ENCODE measurements at places on chromosomes 2 and 18.

DNA sequence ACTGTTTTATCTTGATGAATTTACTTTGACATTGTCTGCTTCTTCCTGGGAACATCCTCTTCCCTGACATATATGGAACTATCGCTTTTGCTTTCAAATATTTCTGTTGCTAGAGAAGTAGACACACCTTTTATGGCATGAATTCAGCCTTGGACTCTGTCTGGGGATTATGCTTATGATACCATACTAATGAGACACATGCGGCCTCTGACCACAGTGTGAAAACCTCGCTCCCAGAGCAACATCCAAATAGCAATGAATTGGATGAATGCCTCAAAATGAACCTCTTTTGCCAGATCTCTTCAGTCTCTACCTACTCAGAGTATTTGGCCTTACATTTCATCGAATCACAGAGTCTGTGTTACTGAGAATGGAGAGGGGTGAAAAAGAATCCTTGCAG is 70.9 kb downstream of the PIEZO2 start:
- H3K27ac ChIP-seq = no peak overlapping the region
- no peaks in the 10 kb centered on the region for H3K27me3 ChIP-seq
- DNase-seq = no peak
- no peak overlapping the region for H3K4me3 ChIP-seq

- H3K27me3 ChIP-seq = no peaks in the 10 kb centered on the region
- H3K27ac ChIP-seq = no peak overlapping the region
- DNase-seq = no peak
- H3K36me3 ChIP-seq = no peaks in the 10 kb centered on the region
- no peak overlapping the region for H3K4me3 ChIP-seq
Observed at GRCh38 chr2:16755442-16755841, 89.8 kb upstream of the CYRIA start.

- no peak overlapping the region for H3K27ac ChIP-seq
- peaks cover 8% of the 10 kb centered on the region for H3K36me3 ChIP-seq
- DNase-seq = no peak
Observed at GRCh38 chr18:5464251-5464650, 79.5 kb downstream of the EPB41L3 start.

DNA sequence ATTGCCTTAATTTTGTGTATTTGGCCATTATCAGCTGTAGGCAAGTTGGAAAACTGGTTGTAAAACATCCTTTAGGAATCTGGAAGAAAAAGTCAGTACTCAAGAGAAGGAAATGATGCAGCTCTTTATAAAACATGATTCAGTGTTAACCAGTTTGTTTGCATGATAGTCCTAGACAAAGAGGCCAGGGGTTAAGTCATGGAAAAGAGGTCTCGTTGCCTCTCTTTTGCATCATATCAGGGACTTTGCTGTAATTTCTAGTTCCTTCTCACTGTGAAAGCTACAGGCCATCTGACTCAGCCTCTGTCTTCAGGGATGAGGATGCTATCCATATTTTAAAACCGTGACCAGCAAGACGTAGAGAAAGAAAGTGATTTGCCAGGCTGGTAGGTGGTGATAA is 38.0 kb downstream of the NPAS2 start:
- H3K27me3 ChIP-seq = no peaks in the 10 kb centered on the region
- no peaks in the 10 kb centered on the region for H3K4me1 ChIP-seq
- DNase-seq = no peak
- no peak overlapping the region for H3K4me3 ChIP-seq
- no peaks in the 10 kb centered on the region for H3K36me3 ChIP-seq

GRCh38 chr2:627340-627709 is 49.9 kb downstream of the TMEM18 start:
- H3K27ac ChIP-seq = no peak overlapping the region
- H3K4me1 ChIP-seq = peaks cover 19% of the 10 kb centered on the region
- H3K36me3 ChIP-seq = no peaks in the 10 kb centered on the region
- no peak overlapping the region for H3K4me3 ChIP-seq
- DNase-seq = no peak
- no peaks in the 10 kb centered on the region for H3K27me3 ChIP-seq

DNA sequence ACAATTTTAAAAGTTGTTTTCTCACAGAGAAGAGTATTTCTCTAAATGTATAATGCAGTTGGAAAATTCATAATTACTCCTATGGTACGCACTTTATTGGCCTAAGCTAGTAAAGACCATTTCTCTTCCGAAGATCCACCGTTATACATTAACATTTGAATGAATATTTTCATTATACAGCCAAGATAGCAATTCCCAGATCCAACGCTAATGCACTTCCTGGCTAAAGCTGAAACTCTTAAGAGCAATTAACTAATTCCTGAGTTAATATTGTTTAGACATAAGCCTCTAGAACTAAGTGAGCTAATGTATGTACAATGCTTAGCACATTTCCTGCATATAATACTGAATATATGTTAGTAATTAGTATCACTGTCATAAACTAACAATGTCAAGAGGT is 56.2 kb downstream of the PDK1 start:
- H3K27me3 ChIP-seq = no peaks in the 10 kb centered on the region
- H3K27ac ChIP-seq = no peak overlapping the region
- no peak overlapping the region for H3K4me3 ChIP-seq
- peaks cover 4% of the 10 kb centered on the region for H3K36me3 ChIP-seq
- H3K4me1 ChIP-seq = no peaks in the 10 kb centered on the region

- H3K4me1 ChIP-seq = peaks cover 11% of the 10 kb centered on the region
- DNase-seq = no peak
- no peak overlapping the region for H3K27ac ChIP-seq
- H3K36me3 ChIP-seq = no peaks in the 10 kb centered on the region
- H3K27me3 ChIP-seq = no peaks in the 10 kb centered on the region
- no peak overlapping the region for H3K4me3 ChIP-seq
Observed at GRCh38 chr2:9552219-9553178, 3.1 kb downstream of the ADAM17 start.

GRCh38 chr2:126085011-126085795 is 570.8 kb upstream of the GYPC start:
- peak; percentile 14 for DNase-seq
- no peaks in the 10 kb centered on the region for H3K4me1 ChIP-seq
- H3K36me3 ChIP-seq = no peaks in the 10 kb centered on the region
- H3K27ac ChIP-seq = no peak overlapping the region
- no peak overlapping the region for H3K4me3 ChIP-seq

- peaks cover 16% of the 10 kb centered on the region for H3K36me3 ChIP-seq
- no peaks in the 10 kb centered on the region for H3K27me3 ChIP-seq
- DNase-seq = no peak
- H3K4me3 ChIP-seq = peak overlapping the region; percentile 21
Observed at GRCh38 chr2:42567806-42568400, 529 bp upstream of the MTA3 start.

DNA sequence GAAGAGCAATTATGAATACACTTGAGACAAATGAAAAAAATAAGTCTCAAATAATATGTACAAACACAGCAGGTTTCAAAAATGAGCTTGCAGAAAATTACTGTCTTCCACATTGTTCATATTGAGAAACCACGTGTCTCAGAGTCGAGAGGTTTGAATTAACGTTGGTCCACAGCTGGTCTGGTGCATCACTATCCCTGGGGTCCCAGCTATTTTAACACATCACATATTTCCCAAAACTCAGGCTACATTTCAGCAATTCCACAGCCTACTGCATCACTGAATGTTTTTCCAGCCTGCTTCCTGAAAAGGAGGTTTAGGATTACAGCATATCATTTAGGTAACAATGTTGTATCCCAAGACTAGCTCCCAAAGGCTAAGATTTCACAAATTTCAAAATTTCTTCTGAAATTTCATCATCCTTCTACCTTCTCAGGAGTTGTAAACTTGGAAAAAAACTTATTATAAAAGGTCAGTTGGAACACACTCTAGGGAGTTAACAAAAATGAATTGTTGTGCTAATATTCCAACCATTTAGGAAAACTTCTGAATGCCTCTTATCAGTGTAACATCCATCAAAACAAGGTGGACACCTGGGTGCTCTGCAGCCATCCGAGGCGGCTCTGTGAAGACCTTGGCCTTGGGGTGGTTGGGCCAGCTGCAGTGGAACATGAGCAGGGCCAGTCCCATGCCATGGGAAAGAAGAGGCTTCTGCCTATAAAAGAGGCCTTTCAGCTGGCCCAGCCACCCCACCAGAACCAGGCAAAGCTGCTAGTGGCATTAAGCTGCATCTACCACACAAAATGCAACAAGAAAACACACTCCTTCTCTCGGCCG is 198.1 kb upstream of the RBBP8 start:
- no peak overlapping the region for H3K4me3 ChIP-seq
- DNase-seq = no peak
- H3K36me3 ChIP-seq = no peaks in the 10 kb centered on the region
- H3K4me1 ChIP-seq = no peaks in the 10 kb centered on the region

GRCh38 chr18:53534695-53535094 is 689.8 kb downstream of the MBD2 start:
- DNase-seq = peak; percentile 30
- H3K36me3 ChIP-seq = no peaks in the 10 kb centered on the region
- H3K27ac ChIP-seq = no peak overlapping the region

- no peak overlapping the region for H3K27ac ChIP-seq
- H3K4me3 ChIP-seq = no peak overlapping the region
- peaks cover 6% of the 10 kb centered on the region for H3K27me3 ChIP-seq
- H3K36me3 ChIP-seq = no peaks in the 10 kb centered on the region
Observed at GRCh38 chr2:71786291-71787107, 333.1 kb downstream of the DYSF start.

DNA sequence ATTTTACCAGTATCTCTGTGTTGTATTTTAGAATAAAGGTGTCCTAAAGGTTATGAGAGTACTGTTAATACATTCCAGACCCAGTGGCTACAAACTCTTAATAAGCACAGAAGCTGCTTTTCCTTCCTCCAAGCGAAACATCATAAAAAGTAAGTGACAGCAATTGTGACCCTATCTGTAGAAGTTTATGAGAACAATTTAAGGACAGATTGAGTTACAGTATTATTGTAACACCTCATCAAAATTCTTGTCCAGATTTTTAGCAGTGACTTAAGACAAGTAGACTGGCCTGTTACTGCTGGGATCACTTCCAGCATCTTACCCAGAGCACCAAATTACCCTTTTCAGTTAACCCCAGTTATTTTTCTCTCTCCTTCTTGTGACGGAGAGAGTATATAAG is 154.6 kb downstream of the ERBB4 start:
- H3K27me3 ChIP-seq = no peaks in the 10 kb centered on the region
- H3K36me3 ChIP-seq = no peaks in the 10 kb centered on the region
- no peaks in the 10 kb centered on the region for H3K4me1 ChIP-seq

GRCh38 chr18:46333431-46334135 is 229.4 kb downstream of the HAUS1 start:
- no peak for DNase-seq
- H3K4me3 ChIP-seq = peak overlapping the region; percentile 62
- peaks cover 37% of the 10 kb centered on the region for H3K4me1 ChIP-seq
- H3K27me3 ChIP-seq = no peaks in the 10 kb centered on the region
- H3K36me3 ChIP-seq = no peaks in the 10 kb centered on the region

DNA sequence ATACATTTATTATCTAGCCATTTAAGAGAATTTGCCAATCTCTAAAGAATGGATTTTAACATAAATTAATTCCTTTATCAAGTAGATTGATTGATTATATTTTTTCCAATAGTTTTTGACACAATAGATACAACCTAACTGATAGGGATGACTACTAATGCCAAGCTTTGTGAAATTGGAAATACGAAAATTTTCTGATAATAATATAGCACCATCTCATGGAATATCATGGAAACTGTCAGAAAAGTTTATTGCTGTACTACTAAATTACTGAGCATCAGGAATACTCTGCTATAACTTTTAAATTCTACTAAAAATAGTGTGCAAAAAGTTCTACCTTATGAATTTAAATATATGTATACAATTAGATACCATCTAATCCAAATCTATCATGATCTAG is 101.8 kb upstream of the MAP2 start:
- DNase-seq = no peak
- no peak overlapping the region for H3K4me3 ChIP-seq
- no peaks in the 10 kb centered on the region for H3K36me3 ChIP-seq
- H3K27me3 ChIP-seq = no peaks in the 10 kb centered on the region
- H3K4me1 ChIP-seq = no peaks in the 10 kb centered on the region

DNA sequence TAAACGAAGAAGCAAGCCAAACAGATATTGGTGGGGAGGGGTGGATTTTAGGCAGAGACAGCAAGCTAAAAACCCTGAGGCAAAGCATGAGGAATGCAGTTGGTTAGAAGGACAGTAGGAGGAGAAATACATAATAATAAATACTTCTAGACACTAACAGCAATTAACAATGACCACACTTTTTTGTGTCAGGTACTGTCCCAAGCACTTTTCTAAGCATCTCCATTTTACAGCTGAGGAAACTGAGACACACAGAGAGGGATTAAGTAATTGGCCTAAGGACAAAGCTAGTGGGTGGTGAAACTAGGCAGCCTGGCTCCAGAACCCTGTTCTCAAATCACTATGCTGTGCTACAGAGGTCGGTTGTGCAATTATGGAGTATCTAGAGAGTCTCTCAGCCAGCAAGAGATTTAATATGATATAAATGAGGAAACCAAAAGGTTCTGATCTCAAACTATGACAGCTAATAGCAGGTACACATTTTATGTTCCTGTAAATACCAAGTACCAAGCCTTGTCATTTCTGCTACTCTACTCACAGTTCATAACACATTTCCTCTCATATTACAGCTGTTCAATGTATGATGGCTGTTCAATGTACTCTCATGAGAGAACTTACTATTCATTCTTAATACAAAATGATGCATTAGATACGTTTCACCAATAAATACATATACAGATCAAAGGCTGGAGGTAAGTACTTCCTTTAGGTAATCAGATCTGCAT is 5.3 kb downstream of the MAP4K3 start:
- no peaks in the 10 kb centered on the region for H3K27me3 ChIP-seq
- no peaks in the 10 kb centered on the region for H3K36me3 ChIP-seq
- no peaks in the 10 kb centered on the region for H3K4me1 ChIP-seq

DNA sequence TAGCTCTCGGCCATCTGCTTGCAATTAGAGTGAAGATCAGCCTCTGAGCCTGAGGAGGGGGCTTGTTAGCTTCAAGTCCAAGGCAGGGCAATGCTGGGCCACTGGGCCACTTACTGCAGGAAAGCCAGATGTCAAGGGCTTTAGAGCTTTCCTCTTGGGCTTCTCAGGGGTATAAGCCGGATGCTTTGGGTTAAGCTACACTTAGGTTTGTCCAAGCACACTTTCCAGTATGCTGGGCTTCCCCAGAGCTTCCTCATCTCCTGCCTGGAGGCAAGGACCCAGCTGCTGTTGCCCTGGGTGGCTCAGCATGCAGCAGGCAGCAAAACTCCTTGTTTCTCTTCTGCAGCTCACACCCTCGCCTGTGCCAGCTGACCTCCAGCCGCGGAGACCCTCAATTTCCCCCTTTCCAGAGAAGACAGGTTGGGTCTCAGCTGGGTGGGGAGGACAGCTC is 29.0 kb upstream of the ATOH8 start:
- peaks cover 15% of the 10 kb centered on the region for H3K4me1 ChIP-seq
- no peaks in the 10 kb centered on the region for H3K36me3 ChIP-seq
- no peak overlapping the region for H3K27ac ChIP-seq
- DNase-seq = no peak

GRCh38 chr2:47617523-47618271 is 165.2 kb upstream of the MSH6 start:
- DNase-seq = no peak
- peaks cover 10% of the 10 kb centered on the region for H3K4me1 ChIP-seq
- H3K27ac ChIP-seq = no peak overlapping the region
- H3K36me3 ChIP-seq = no peaks in the 10 kb centered on the region
- no peaks in the 10 kb centered on the region for H3K27me3 ChIP-seq

- no peaks in the 10 kb centered on the region for H3K4me1 ChIP-seq
- no peak for DNase-seq
- no peaks in the 10 kb centered on the region for H3K36me3 ChIP-seq
- H3K4me3 ChIP-seq = no peak overlapping the region
- no peak overlapping the region for H3K27ac ChIP-seq
- no peaks in the 10 kb centered on the region for H3K27me3 ChIP-seq
Observed at GRCh38 chr18:34956663-34957062, 84.5 kb upstream of the MAPRE2 start.

- H3K36me3 ChIP-seq = no peaks in the 10 kb centered on the region
- H3K4me1 ChIP-seq = peaks cover 9% of the 10 kb centered on the region
- H3K27me3 ChIP-seq = no peaks in the 10 kb centered on the region
- H3K27ac ChIP-seq = no peak overlapping the region
Observed at GRCh38 chr2:54906716-54907115, 143.5 kb downstream of the RTN4 start.
